ENCODE measurements at places on chromosomes 1 and 21.

GRCh38 chr1:46223472-46223943 lies 20.4 kb downstream of the LURAP1 start:
- peak; percentile 92 for DNase-seq

GRCh38 chr1:109290998-109291397 lies 8.1 kb upstream of the PSRC1 start:
- no peak for DNase-seq

DNA sequence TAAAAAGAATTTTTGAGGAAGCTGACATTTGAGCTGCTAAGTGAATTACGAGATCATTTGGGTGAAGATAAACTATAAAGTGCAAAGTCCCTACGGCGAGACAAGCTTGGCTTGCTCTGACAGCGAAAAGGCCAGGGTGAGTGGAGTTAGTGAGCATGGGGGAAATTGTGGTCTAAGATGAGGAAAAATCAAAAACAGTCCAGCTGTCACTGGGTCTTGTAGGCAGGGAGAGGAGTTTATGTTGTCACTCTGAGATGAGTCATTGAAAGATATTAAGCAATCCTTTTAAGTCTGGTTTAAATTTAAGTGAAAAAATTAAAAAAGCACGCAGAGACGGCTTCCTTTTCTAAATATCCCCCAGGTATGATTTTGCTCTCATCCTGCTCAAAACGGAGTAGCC lies 601.9 kb downstream of the MRPL39 start:
- no peak for DNase-seq

- DNase-seq: no peak
Observed at GRCh38 chr1:222023025-222023424, 281.1 kb upstream of the DUSP10 start.

GRCh38 chr1:151047925-151048644 lies 534 bp downstream of the C1orf56 start:
- peak; percentile 87 for DNase-seq

GRCh38 chr1:218409946-218410510 lies 64.9 kb downstream of the TGFB2 start:
- no peak for DNase-seq

GRCh38 chr1:198776602-198777029 lies 137.8 kb downstream of the PTPRC start:
- DNase-seq: no peak

DNA sequence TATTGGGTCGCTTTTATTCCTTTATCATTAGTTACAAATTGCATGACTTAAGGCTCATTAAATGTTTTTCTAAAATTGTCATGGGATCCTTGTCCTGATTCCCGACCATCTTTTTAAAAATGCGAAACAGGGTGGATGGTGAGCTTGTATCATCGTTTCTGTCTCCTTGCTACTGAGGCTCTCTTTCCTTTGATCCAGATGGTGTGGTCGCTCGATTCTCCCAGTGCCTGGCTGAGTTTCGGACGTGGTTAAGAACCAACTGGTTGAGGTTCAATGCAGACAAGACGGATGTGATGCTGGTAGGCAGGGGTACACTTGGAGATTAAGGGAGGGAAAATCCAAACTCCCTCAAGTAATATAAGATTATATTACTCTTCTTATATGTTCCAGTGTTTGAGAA lies 1.2 kb downstream of the MIER1 start:
- DNase-seq: peak; percentile 64

- DNase-seq: peak; percentile 59
Observed at GRCh38 chr1:200410566-200410878, 686 bp upstream of the ZNF281 start.

GRCh38 chr1:147625362-147625995 lies 44.8 kb downstream of the ACP6 start:
- DNase-seq: peak; percentile 69

DNA sequence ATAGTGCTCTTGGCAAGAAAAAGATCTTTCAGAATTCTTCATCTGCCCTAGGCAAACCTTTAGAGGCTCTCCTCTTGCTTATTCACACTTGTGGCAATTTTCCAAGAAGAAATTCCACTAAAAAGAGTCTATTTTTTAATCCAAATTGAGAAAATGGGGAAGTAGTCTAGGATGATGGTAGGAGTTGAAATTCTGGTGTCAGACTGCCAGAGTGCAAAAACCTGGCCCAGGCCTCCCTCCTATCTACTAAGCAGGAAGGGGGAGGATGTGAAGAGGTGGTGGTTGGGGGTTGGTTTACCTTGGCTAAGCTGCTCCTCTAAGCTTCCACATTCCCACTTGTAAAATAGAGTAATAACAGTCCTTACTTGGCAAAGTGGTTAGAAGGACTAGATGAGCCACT lies 120.6 kb upstream of the KCNJ15 start:
- no peak for DNase-seq

- DNase-seq: no peak
Observed at GRCh38 chr21:31310750-31311149, 33.3 kb downstream of the TIAM1 start.

- DNase-seq: peak; percentile 66
Observed at GRCh38 chr1:162193815-162194214, 124.3 kb downstream of the NOS1AP start.

DNA sequence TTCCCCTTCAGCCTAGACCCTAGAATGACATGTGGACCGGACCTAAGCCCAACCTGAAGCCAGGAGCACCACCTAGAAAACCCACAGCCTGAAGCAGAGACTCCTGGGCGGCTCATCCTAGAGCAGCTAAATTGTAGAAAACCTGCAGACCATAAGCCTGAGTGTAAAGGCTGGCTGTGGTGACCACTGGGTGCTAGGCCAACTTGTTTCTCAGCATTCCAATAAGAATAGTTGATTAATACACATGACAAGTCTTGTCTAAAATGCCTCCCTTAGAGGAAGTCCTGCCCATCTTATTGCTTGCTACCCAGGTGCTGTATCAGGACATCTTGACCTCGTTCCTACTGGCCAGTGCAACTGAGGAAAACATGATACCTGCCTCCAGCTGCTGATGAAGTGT lies 23.3 kb upstream of the CASQ2 start:
- DNase-seq: no peak

GRCh38 chr1:117618450-117619122 lies 12.7 kb downstream of the TENT5C start:
- DNase-seq: no peak

DNA sequence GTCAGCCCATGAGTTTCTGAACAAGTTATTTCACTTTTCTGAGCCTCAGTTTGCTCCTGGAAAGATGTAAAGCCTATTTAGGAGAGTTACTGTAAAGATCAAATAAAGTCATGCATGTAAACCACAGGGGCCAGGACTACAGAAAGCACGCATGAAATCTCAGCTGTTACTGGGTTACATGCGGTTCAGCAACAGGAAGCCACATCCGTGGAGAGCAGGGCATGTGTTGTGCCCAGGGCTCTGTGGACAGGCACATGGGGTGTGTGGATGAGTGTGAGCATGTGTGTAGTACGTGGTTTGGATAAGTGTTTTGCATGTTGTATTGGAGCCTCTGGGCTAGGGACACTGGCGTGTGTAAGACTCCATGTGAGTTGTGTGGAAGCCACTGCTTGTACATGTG lies 2.2 kb upstream of the EPHA2 start:
- no peak for DNase-seq

- DNase-seq: peak; percentile 85
Observed at GRCh38 chr1:20361805-20362381, 71.2 kb downstream of the VWA5B1 start.

GRCh38 chr1:63774617-63775417 lies 1.0 kb downstream of the ROR1 start:
- DNase-seq: peak; percentile 53

GRCh38 chr21:32070676-32071330 lies 198.0 kb downstream of the HUNK start:
- DNase-seq: no peak

DNA sequence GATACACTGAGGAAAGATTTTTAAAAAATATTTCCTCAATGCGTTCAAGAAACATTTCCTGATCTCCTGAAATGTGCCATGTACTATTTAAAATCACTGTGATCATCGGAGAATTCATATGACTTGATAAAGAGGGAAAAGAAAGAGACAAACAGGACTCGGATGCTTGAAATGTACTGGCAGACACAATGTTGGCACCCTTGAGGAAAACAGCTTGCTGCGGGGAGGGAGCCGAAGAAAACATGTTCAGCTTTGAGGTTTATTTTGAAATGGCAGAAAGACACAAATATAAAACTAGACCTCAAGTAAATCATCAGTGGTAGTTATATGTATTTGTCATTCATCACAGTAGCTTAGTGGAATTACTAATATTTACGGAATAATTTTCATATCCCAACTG lies 100.9 kb upstream of the BRINP3 start:
- DNase-seq: peak; percentile 87

- DNase-seq: no peak
Observed at GRCh38 chr1:101005871-101006270, 19.7 kb downstream of the DPH5 start.

DNA sequence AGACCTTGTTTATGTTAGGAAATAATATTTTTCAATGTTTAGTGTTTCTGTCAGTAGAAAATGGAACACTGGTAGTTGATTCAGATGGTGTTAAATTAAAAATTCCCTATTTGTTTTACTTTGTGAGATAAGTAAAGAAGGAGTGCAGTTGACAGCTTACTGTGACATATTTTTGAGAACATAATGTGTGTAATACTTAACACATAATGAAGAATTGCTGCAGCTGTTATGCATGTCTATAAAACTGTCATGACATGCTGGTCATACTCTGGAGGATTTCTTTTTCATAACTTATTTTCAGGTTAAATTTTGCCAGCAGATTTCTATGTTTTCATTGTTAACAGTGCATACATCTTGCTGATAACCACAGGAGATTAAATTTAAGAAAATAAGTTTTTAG lies 296.1 kb downstream of the CTH start:
- no peak for DNase-seq

Data from G401 (cell line).